ENCODE measurements at places on chromosomes 2 and 18.
A peak's percentile ranks its signal among the peaks of the same experiment; 100 is the strongest.

DNA sequence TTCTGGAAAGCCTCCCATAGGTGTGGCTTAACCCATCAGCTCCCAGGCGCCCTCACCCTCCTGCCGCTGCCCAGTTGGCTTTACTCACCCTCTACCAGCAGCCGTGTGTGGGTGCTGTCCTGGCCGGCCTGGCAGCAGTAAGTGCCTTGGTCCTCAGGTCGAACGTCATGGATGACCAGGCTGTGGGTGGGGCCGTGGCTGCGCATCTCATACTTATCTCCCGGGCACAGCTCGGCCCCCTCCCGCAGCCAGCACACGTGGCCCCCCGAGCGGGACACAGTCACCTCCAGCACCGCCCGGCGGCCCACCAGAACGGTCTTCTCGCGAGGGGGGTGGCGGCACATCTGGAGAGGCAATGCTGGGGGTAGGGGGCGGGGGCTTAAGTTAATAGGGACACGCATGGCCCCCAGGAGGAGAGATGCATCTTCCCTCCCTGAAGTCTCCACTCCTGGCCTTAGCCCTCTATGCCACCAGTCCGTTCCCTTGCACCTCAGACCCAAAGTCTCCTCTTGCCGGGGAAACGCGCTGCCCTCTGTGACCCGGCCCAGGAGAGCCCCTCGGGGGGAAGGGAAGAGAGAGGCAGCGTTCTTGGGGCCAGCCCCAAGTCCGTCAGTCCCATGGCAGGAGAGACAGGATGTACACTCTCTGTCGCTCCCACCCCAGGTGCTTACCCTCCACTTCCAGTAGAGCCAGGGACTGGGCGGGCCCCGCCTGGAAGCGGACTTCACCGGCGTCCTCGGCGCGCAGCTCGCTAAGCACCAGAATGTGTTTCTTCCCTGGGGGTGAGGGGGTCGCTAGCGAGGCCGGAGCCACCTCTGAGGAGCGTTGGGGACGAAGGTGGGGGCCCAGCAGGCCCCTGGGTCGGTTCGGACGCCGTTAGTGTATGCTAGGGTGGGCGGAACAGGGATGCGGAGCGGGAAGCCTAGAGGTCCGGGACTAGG, 7.9 kb downstream of the TMEM198 start:
- DNase-seq, result no peak

GRCh38 chr2:241061275-241061674, 40.8 kb downstream of the MTERF4 start:
- no peak for DNase-seq

GRCh38 chr2:148764815-148765214, 110.2 kb upstream of the KIF5C start:
- no peak for DNase-seq

GRCh38 chr2:239619369-239619768, 218.5 kb upstream of the HDAC4 start:
- no peak for DNase-seq

- DNase-seq, result no peak
Observed at GRCh38 chr2:42905341-42906110, 113.1 kb upstream of the HAAO start.

DNA sequence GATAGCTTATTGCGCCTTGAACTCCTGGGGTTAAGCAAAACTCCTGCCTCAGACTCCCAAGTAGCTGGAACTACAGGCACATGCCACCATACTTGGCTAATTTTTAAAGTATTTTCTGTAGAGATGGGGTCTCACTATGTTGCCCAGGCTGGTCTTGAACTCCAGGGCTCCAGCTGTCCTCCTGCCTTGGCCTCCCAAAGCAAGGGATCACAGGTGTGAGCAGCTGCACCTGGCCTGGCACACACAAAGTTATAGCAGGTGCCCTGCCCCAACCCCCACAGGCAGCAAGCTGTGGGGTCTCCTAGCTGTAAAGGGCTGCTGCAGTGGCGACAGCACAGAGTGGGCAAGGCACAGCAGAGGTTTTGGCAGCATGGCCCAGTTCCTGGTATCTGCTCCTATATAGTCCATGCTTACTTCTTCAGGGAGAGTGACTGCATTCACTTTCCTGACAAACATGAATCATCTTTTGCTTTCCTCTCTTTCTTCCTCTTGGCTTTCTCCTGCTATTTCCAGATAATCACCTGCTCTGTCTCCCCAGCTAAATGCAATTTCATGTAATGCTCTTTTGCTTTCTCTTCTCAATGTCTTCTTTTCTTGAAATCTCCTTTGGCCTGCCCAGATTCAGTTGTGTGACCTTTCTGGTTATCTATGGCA, 27.3 kb upstream of the METAP1D start:
- DNase-seq, result no peak

DNA sequence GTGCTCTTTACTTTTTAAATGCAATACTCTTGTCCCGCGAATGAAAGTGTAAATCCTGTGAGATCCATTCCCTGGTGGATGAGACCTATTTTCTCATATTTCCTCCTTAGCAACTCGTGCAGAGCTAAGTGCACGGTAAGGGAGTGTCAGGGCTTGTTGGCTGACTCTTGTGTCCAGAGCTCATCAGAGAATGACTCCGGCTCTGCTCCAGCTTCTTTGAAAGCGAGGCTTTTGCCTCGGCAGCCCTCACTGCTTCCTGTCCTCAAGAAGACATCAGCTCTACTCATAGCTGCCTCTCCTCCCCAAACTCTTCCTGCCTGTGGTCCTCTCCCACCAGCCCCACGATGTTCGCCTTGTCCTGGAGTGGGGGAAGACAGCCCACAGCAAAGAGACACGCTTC, 70.7 kb downstream of the LIPG start:
- no peak for DNase-seq

DNA sequence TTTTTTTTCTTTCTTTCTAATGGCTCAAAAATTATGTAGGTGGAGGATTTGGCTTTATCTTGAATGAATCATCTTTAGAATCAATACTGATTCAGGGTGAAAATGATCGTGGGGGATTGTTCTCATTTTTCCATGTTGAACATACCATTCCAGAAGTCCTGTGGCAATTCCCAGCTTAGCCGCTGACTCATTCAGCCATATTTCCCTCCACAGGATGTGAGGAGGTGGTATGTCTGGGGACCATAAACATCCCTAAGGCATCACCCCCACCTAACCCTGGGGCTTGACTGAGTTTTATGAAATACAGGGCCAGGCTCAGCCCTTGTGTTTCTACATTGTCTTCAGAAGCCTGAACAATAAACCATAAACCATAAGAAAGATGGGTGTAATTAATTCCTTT, 92.7 kb upstream of the FN1 start:
- no peak for DNase-seq

GRCh38 chr18:44564922-44565321, 115.8 kb upstream of the SETBP1 start:
- DNase-seq, result no peak

- DNase-seq, result no peak
Observed at GRCh38 chr2:235467588-235467987, 26.3 kb upstream of the AGAP1 start.

DNA sequence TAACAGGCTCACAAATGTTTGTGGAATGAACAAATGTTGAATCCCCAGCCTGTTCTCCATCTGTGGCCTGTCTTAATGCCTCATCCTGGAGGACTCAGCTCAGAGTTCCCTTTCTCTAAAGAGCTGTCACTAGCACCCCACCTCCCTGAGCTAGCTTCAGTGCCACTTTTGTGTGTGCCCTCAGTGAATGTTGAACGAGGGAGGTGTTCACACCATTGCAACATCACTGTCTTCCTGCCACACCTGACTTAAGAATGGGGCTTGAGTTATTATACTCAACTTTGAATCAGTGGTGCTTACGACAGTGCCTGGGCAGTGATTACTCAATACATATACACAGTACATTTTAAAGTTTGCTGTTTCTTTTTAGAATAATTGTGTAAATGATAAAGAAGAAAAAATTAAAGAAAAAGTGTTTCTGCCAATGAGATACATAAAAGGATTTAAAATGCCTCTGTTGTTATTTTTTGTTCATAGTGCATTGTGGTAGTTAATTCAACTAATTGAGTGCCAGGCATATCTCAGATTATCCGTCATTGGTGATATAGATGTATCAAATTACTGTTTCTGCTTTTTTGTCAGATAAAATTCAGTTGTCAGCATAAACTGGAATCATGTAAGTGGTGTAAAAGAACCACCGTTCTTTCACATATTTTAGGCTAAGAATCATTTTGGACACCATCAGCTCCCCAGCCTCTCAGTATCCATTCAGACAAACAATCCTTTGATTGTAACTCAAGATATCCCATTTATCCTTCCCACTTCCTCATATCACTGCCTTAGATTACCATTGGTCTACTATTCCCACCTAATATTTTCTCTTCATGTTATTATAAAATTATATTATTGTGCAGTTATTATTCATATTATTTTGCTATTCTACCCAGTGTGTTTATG, 304.7 kb downstream of the PTPRM start:
- no peak for DNase-seq

- DNase-seq, result peak; percentile 90
Observed at GRCh38 chr2:36966370-36967235, at the start of gene STRN. Gene STRN (minus strand): TSS chr2:36966536. CDS start chr2:36966463, 73 bp downstream.

DNA sequence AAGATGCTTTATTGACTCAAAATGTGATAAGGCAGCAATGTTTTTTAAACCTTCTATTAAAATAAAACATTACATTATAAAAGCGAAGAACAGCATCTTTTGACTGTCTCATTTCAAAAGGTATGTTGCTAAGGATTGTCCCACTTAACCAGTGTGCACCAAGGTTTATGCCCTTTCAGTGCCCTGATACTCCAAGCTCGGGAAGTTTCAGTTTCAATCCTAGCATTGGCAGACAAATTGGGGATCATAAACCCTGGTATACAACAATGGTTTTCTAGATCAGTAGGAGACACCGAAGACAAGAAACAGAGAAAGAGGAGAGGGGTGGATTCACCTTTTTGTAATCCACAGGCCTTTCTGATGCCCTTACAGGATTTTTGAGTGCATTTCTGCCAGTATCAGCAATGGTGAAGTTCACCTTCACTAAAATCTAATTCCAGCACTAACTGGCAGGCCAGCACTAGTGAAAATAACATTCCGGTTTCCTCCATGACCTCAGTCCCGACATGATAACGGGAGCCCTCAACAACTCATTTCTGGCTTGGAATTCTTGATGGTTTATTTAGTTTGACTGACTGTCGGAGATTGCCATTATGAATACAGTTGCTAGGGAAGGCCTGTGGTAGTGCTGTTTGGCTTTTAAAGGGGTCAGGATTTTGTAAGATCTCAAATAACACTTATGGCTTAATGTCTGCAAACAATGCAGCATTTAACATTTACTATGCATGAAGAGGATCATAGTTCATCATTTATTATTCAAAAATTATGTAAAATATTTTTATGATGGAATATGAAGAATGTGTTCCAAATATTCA, 33.3 kb upstream of the FIGN start:
- DNase-seq, result no peak

- DNase-seq, result no peak
Observed at GRCh38 chr2:60567919-60568768, 14.7 kb upstream of the BCL11A start.

DNA sequence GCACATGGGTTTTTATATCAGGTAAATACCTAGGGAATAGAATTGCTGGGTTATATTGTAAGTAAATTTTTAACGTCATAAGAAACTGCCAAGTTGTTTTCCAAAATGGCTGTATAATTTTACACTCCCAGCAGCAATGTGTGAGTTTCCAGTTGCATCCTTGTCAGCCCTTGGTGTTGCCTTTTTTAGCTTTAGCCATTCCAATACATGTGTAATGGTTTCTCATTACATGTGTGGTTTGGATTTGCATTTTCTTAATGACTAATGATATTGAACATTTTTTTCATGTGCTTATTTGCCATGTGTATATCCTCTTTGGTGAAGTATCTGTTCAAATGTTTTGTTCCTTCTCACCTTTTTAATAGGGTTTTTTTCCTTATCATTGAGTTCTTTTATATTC, 70.8 kb downstream of the ABI2 start:
- DNase-seq, result no peak
